ENCODE measurements at places on chromosomes 3 and 15.

GRCh38 chr3:59046839-59047238, 3.0 kb downstream of the CFAP20DC start:
- DNase-seq = no peak

DNA sequence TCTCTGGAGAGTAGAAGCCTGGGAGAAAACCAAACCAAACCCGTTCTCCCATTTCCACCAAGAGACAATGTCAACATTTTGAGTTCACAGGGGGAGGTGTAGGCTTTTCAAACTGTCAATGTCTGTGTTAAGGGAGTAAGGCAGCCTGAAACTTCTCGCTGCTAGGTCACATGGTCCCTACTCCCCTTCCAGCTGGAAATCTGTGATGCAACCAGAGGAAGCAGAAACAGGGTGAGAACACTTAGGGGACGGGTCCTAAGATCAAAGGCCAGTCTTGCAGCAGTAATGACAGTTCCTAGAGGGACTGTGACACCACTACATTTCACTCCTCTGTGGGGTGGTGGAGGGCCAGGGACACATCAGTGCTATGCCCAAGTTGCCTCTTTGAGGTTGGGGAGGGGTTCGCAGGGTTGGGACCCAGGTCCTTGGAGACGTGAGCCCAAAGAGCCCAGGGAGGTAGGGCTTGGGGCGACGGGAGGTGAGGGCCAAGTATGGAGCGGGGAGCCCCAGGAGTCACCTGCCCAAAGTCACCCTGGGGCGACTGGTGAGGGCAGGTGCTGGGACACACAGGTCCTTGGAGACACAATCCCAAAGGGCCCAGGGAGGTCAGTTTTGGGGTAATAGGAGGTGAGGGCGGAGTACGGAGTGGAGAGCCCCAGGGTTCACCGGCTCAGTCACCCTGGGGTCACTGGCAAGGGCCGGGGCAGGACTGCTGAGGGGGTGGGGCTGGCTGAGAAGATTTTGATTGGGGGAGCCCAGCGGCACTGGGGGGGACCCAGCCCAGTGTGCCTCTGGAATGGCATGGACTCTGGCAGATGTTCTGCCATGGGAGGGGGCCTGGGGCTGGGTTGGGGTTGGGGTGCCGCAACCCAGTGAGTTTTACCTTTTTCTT, 582 bp downstream of the GOLGA6L2 start:
- no peak for DNase-seq

DNA sequence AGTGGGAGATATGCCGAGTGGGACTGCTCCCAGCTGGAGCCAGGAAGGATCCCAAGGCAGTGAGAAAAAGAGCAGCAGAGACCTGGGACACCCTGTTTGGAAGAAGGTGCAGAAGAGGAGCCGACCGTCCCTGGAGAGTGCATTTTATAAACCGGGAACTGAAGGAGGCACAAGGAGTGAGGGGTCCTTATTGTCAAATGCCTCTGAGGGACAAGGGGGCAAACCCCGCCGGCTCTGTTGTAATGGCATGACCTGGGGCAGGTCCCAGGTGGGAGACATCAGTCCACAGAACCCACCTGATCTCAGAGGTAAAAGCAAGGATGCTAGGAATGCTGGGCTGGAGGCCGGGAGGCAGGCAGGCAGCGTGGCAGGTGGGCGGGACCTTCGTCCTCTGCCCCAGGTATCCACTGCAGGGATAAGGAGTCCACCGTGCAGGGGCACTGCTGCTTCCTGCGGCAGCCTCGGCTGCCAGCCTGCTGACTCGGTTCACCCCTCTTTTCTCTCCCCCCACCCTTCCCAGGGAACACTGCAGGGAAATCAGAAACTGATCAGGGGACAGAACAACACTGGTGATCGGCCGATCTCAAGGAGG, 26.9 kb downstream of the ADAMTS17 start:
- DNase-seq = no peak

DNA sequence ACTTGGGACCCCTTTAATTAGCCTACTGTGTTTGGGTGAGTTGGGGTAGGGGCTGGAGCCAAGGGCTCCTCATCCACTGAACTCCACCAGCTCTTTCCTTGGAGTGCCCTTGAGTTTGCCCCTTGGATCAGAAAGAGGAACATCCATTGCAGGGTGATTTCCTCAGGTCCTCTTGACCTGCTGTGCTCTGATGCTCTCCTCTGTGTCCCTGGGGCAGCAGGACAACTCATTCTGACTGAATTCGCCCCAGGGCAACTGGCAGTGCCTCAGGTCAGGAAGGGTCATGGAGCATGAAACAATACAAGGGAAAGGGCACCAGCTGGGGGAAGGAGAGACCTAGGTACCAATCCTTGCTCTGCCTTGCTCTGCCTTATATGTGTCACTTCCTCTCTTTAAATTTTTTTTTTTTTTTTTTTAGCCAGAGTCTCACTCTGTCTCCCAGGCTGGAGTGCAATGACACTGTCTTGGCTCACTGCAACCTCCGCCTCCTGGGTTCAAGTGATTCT, 47.8 kb downstream of the BSN start:
- no peak for DNase-seq

DNA sequence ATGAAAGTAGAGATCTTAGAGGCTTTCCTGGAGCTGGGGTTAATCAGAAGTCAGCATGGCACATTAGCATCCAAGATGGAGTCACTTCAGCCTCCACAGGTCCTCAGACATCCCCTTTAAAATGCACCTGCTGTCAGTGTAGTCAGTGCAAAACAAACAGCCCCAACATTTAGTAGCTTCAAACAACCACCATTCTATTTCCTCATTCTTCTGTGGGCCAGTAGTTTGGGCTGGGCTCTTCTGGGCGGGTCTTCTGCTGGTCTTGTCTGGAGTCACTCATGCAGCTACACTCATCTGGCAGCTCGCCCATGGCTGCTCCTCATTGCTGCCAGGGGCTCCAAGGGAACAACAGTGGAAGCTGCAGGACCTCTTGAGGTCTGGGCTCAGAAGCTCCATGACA, 99.9 kb downstream of the TLE3 start:
- peak; percentile 37 for DNase-seq

DNA sequence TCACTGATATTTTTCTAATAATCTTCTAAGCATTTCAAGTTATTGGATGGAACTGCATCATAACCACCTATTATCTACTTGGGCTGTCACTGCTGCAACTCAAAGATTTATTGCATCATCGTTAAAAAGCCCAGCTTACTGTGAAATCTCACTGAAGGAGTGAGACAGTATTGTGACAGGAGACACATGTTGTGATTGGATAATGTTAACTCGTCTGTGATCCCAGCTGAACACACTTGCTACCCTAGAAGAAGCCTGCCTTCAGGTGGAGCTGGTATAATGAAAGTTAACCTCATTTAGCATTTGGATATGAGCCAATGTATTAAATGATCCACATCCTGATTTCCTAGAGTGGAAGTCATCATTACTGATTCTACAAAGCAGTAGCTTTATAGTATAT, 138.1 kb downstream of the MAP2K5 start:
- DNase-seq = no peak

GRCh38 chr3:16600780-16601536, 4.3 kb downstream of the DAZL start:
- DNase-seq = peak; percentile 71

DNA sequence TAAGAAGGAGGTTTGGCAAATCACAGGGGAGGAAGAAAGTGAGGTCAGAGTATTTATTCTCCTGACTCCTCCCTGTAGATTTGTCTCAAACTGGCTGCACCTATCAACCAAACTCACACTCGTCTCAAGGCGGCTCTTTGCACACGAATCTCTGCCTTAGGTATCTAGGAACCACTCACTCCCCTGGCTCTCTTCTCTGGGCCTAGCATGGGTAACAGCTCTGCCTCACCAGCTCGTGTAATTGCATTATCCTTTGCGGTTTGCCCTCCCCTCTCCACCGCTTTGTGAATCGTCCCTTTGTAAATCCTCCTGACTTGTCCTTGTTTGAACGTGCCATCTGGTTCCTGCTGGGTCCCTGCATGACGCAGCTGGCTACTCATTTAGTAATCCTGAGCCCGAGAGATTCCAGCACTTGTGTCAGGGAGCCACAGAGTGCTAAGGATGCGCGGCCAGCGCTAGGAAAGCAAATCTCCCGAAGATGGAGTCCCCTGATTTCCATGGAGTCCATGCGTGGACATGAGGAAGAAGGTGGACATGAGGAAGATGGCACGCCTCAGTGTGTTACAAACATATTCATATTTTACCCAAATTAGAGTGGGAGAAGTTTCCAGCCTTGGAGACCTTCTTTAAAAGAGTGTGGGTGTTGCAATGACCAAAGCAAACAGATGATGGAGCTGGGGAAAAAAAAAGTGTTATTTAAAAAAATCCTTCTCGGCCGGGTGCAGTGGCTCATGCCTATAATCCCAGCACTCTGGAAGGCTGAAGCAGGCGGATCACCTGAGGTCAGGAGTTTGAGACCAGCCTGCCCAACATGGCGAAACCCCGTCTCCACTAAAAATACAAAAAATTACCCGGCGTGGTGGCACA, 26.7 kb downstream of the NRROS start:
- peak; percentile 27 for DNase-seq

DNA sequence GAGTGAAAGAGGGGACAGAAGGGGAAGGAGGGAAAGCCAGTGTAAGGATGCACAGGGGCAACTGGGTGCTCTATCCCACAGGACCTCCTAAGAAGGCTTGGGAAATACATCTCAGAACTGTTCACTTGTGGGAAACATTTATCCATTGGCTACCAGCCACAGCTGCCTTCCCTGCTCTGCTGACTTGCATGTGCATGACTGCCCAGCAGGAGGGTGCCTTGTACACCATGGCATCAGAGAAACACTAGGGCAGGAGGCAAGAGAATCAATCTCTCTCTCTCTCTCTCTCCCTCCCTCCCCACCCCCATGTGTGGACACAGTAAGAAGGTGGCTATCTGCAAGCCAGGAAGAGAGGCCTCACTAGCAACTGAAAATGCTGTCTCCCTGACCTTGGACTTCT, 62.9 kb upstream of the ZBTB38 start:
- DNase-seq = peak; percentile 25

DNA sequence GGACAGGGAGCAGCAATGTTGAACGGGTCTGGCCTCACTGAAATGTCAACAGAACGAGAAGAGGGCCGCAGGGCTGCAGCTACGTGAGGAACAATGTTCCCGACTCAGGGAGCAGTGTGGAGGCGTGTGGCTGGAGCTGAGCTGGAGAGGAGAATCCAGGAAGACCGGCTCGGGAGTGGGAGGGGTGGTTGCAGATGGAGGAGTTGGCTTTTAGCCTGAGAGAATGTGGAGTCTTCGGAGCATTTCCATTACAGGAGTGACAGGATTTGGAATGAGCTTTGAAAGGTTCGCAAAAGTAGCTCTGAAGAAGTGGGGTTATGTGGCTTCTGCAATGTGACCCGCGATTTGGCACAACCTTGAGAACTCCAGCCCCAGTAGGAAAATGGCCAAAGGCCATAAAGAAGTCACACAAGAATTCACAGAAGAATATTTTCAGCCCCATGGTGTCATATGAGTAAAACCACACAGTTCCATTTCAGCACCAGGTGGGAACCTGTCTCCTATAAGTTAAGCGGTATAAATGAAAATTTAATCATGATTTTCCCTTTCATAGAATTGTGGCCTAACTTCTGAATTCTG, 78.8 kb upstream of the NSMCE3 start:
- DNase-seq = peak; percentile 47

DNA sequence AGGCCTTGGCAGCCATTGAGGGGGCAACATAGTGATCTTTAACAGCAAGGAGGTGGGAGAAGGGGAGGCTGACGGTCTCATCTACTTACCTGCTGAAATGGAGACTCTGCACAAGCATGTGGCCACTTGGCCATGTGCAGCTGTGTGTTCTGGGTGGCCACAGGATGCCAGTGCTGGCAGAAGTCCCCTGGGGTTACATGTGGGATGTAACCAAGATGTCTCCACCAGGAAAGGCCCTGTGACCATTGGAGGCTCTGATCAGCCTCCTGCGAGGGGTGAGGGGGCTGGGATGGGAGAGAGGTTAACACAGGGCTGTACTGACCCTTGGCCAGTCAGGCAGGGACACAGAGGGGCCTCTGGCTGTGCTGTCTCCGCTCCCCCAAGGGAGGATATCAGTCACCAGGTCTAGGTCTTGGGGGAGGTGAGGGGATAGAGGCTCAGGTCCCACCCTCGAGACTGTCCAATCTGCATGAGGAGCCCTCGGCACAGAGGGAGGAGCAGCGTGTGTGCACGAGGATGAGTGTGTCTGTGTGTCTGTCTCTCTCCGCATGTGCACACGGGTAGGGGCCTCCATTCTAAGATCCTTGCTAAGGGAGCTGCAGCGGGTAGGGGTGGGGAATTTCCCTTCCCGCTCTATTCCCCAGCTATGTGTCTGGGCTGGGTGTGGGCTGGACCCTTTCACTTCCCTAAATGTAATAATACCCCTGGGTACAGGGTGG, 19.5 kb downstream of the PRKCD start:
- no peak for DNase-seq

- DNase-seq = no peak
Observed at GRCh38 chr3:125078951-125079674, 23.3 kb upstream of the HEG1 start.

DNA sequence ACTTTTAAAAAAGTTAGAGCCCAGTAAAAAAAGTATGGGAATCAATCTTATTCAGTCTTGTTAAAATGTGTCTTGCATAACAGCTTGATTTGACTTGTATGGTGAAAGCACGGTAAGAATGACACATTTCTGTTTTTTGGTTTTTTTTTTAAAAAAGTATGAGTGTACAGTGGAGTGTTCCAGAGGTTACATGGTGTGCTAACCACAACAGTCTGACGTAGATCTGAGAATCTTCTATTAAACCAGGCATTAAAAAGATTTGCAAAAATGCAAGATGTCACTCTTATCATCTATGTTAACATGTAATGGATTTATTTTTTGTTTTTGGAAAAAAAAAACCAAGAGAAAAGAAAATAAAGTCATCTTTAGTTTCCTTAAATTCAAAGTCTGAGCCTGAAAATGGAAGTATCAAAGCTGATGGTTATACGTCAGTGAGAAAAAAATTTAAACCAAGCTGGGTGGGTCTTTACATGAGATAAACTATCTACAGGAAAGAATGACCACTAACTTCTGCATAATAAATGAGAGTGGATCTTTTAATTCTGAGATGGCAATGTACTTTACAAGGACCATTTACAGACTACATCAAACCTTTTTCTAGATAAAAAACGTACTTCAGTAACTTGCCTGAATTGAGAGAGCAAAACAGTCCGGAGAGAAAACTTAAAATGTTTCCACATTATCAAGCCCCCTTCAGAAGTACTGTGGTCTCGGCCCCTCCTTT, 1.6 kb downstream of the GABPB1 start:
- peak; percentile 72 for DNase-seq

DNA sequence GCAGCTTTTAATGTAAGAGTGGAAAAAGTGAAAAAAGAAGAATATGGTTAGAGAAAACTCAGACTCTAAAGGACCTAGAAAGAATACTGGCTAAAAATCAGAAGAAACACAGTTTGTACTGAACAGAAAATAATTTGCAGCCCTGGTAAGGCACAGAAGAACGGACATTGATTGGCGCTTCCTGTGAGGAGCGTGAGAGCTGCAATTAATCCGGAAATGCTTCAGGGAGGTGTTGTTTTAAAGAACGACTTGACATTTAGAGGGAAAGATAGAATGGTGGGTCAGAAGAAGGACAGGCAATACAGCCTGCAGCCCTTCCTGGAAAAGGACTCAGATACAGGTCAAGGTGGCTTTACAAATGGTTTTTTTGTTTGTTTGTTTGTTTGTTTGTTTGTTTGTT, 151.3 kb upstream of the TSC22D2 start:
- no peak for DNase-seq

Data from GM03348 (cell line).